ENCODE measurements at places on chromosomes 1 and 21. TPM values are rescaled to one million over a fixed set of nuclear protein-coding genes. Genes with fewer than 3 reads are reported as not detected.

KCNE2 gene
- 0.22 TPM for total RNA-seq

CRTC2 gene
- total RNA-seq: 7.0 TPM

TIAM1 gene
- 14.1 TPM for total RNA-seq

FOXD3 gene
- total RNA-seq: 6.4 TPM

SLC2A5 gene
- total RNA-seq: 4.5 TPM

ST7L gene
- 18.5 TPM for total RNA-seq

GRCh38 chr1:205954819-205955404 lies 11.7 kb upstream of the SLC26A9 start:
- no peak overlapping the region for H3K4me3 ChIP-seq
- H3K36me3 ChIP-seq: no peaks in the 10 kb centered on the region
- peaks cover 5% of the 10 kb centered on the region for H3K4me1 ChIP-seq
- no peak overlapping the region for H3K27ac ChIP-seq
- no peak for DNase-seq

GRCh38 chr1:39051956-39052355 lies 25.8 kb downstream of the NDUFS5 start:
- peaks cover 8% of the 10 kb centered on the region for H3K36me3 ChIP-seq
- no peaks in the 10 kb centered on the region for H3K4me1 ChIP-seq
- no peak overlapping the region for H3K4me3 ChIP-seq
- no peaks in the 10 kb centered on the region for H3K27me3 ChIP-seq
- DNase-seq: no peak

DNA sequence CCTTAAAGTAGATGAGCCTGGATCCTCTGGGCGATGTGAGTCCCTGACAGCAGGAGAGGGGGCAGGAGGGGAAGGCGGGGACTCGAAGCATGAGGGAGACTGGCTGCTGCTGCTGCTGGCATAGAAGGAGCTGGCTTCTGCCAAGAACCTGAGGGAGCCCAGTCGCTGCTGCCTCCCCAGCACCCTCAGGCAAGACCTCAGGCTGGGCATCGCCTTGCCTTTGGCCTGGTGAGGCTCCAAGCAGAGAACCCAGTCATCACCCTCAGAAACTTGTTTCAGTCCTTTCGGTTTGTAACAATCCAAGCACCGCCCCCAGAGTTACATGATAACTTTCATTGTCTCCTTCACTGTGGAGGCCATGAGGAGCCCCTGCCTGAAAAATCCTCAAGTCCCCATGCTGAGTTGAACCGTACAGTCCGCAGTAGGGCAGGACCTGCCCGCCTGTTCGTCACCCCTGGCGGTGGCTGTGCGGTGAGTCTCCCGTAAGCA lies 38.8 kb downstream of the POFUT2 start:
- peak overlapping the region; percentile 2 for H3K4me3 ChIP-seq
- H3K4me1 ChIP-seq: peaks cover 14% of the 10 kb centered on the region
- H3K36me3 ChIP-seq: no peaks in the 10 kb centered on the region
- no peak overlapping the region for H3K27ac ChIP-seq
- peak; percentile 47 for DNase-seq
- peaks cover 4% of the 10 kb centered on the region for H3K27me3 ChIP-seq

DNA sequence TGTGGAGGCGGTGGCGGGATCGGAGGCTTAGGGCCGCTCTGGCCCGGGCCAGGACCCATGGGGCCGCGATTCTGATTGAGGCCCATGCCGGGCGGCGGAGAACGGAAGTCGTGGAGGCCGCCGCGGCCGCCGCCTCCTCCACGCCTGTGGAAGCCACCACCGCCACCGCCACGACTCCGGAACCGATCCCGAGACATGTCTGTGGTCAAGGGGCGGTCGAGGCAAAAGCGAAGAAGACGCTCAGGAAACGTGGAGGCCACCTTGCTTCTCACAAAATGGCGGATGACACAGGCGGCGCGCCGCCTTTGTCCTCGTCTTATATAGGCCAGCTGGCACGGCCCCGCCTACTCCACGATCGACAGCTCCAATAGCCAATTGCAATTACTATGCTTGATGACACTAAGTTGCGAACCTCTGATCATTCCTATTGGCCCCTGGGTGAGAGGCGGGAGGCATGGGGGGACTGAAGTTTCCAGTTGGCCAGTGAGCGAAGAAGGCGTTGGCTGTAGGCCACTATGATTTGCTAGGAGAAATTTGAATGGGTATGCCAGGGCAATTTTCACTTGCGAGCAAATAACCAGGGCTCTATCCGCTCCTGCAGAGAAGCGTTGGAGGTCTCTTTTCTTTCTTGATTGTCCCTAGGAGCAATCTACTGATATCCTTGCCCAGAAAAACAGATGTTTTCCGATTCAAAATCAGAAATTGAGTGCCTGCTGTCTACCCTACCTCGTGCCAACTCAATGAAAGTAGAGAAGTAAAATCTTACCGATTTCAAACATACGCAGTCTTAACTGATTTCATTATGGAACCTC lies at the start of gene SFPQ:
Gene SFPQ, minus strand, starts transcription at position 293 of the 812 bp plus-strand sequence. Its CDS starts 96 bp downstream, at position 197.
- peaks cover 12% of the 10 kb centered on the region for H3K4me1 ChIP-seq
- DNase-seq: peak; percentile 100
- no peaks in the 10 kb centered on the region for H3K27me3 ChIP-seq
- H3K4me3 ChIP-seq: peak within 1 kb of the TSS; percentile 97
- peaks cover 34% of the 10 kb centered on the region for H3K36me3 ChIP-seq

DNA sequence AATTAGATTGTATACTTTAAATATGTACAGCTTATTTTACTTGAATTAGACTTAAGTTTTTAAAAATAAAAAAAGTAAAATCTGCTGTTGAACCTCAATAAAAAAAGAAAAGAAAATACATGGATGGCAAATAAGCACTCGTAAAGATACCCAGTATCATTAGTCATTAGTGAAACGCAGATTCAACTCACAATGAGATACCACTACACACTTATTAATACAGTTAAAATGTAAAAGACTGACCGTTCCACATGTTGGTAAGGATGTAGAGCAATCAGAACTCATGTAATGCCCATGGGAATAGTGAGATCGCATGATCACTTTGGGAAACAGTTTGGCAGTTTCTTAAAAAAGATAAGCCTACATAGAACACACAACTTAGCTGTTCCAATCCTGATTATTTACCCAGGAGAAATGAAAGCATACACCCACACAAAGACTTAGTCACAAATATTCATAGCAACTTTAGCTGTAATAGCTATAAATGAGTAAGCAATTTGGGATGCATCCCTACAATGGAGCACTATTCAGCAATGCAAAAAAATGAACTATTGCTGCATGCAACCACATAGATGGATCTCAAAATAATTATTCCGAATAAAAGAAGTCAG lies 7.3 kb downstream of the SH2D1B start:
- H3K36me3 ChIP-seq: no peaks in the 10 kb centered on the region
- H3K4me1 ChIP-seq: no peaks in the 10 kb centered on the region
- no peak overlapping the region for H3K27ac ChIP-seq

GRCh38 chr1:70459496-70460225 lies 48.6 kb downstream of the CTH start:
- no peaks in the 10 kb centered on the region for H3K4me1 ChIP-seq
- no peak overlapping the region for H3K4me3 ChIP-seq
- DNase-seq: no peak

DNA sequence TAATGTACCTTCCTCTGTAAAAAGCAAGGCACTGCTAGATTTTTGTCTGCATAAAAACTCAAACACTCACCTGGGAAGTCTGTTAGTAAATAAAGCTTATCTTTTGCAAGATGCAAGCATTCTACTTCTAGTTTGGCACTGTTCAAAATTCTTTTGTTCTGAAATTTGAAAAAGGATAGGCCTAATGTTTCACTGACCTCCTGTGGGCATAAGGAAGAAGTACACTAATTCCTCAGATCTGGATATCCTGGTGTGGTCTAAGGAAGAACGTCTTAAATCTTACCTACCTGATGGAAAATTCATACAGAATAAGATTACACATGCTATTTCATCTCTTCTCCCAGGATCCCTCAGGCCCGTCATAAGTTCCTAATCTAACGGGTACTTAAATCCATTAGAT lies 93.5 kb upstream of the CAMK1G start:
- DNase-seq: peak; percentile 15
- no peaks in the 10 kb centered on the region for H3K36me3 ChIP-seq
- H3K4me3 ChIP-seq: no peak overlapping the region
- no peaks in the 10 kb centered on the region for H3K4me1 ChIP-seq

- no peaks in the 10 kb centered on the region for H3K27me3 ChIP-seq
- no peak overlapping the region for H3K27ac ChIP-seq
- no peak overlapping the region for H3K4me3 ChIP-seq
- no peaks in the 10 kb centered on the region for H3K4me1 ChIP-seq
- DNase-seq: no peak
- peaks cover 10% of the 10 kb centered on the region for H3K36me3 ChIP-seq
Measured at GRCh38 chr21:25578056-25578961, 29.0 kb downstream of the MRPL39 start.
